ENCODE measurements at places on chromosomes 7 and 10. TPM values are rescaled to one million over a fixed set of nuclear protein-coding genes. Genes with fewer than 3 reads are reported as not detected.

The OPN1SW gene
- not detected for total RNA-seq

The GAD2 gene
- total RNA-seq, result not detected

GRCh38 chr7:157875230-157876179 is 538.7 kb downstream of the DNAJB6 start:
- no peaks in the 10 kb centered on the region for H3K36me3 ChIP-seq
- H3K4me3 ChIP-seq, result no peak overlapping the region
- H3K27me3 ChIP-seq, result no peaks in the 10 kb centered on the region
- no peaks in the 10 kb centered on the region for H3K4me1 ChIP-seq
- no peak for DNase-seq

The BMPR1A gene
- 94.7 TPM for total RNA-seq

The HOGA1 gene
- 0.36 TPM for total RNA-seq

DNA sequence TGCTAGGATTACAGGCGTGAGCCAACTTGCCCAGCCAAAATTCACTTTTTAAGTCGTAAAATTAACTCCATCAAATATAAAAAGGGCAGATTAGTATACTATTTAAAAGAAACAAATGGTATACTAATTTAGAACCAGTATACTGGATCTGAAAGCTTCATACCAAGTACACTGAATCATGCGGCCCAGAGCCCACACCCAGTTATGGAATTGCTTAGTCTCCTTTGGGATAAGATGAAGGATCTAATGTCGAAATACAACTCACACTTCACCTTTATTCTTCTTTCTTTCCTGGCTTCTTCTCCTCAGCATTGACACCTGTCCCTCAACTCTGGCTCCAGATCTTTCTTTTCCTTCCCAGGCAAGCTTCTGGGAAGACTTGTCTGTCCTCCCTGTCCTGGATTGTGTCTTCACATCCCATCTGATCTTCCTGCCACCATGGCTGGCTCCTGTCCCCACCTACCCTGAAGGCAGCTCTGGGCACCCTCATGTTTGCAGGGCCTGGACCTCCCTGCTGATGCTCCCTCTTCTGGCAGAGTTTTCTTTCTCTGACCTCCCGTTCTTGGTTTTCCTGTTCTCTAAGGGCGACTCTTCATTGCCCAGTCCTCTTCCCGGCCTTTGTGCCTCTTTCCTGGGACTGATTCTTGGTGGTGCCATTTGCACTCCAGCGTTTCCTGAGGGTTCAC is 57.8 kb upstream of the CTBP2 start:
- H3K36me3 ChIP-seq, result no peaks in the 10 kb centered on the region
- H3K27ac ChIP-seq, result no peak overlapping the region
- peaks cover 14% of the 10 kb centered on the region for H3K27me3 ChIP-seq
- no peaks in the 10 kb centered on the region for H3K4me1 ChIP-seq
- no peak overlapping the region for H3K4me3 ChIP-seq

- no peak overlapping the region for H3K4me3 ChIP-seq
- H3K27me3 ChIP-seq, result no peaks in the 10 kb centered on the region
- H3K36me3 ChIP-seq, result no peaks in the 10 kb centered on the region
- DNase-seq, result peak; percentile 81
- H3K27ac ChIP-seq, result no peak overlapping the region
- H3K4me1 ChIP-seq, result peaks cover 1% of the 10 kb centered on the region
Observed at GRCh38 chr7:114879554-114879953, 42.3 kb upstream of the MDFIC start.

GRCh38 chr10:80613466-80614170 is 75.9 kb downstream of the SH2D4B start:
- no peaks in the 10 kb centered on the region for H3K4me1 ChIP-seq
- H3K27me3 ChIP-seq, result no peaks in the 10 kb centered on the region
- H3K36me3 ChIP-seq, result no peaks in the 10 kb centered on the region
- no peak overlapping the region for H3K4me3 ChIP-seq
- DNase-seq, result no peak

DNA sequence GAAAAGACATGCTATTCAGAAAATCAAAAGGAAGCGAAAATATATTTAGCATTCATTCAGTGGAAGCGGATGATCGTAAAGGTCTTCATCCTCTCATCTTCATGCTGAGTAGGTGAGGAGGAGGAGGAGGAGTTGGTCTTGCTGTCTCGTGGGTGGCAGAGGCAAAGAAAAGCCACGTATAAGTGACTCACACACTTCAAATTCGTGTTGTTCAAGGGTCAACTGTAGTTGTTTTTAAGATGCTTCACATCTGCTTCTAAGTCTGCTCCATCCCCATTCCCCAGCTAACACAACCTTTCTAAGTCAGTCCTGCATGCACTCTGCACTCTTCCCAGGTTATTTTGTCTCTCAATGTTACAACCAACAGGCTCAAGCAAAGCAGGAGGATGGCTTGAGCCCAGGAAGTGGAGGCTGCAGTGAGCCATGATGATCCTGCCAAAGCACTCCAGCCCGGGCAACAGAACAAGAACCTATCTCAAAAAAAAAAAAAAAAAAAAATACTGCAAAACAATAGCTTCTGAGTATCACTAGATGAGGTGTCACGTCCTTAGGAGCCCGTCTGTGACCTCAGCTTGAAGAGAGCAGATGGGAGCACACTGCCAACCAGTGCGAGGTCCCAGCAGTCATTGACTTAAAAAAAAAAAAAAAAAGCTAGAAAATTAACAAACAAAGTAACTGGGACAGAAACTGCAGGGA is 70.5 kb downstream of the SFMBT2 start:
- H3K36me3 ChIP-seq, result no peaks in the 10 kb centered on the region
- H3K27ac ChIP-seq, result no peak overlapping the region
- no peaks in the 10 kb centered on the region for H3K4me1 ChIP-seq
- no peak overlapping the region for H3K4me3 ChIP-seq

DNA sequence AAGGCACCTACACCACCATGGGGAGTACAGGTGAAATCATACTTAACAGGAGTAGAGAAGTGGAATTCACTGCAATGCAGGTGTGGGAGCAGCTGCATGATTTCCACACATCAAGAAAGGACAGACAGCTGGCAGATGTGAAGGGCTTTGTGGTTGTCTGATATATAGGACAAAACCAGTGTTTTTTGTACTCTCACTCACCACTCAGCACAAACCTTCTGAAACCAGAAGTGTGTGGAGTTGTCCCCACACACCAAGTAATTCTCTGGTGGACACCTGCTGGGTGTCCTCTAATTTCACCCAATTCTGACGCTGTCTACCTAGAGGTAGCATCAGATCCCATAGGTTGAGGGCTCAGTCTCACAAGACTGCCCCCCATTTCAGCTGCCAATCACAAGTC is 327.7 kb upstream of the KMT2E start:
- H3K27me3 ChIP-seq, result no peaks in the 10 kb centered on the region
- no peaks in the 10 kb centered on the region for H3K4me1 ChIP-seq
- H3K36me3 ChIP-seq, result no peaks in the 10 kb centered on the region
- H3K27ac ChIP-seq, result no peak overlapping the region

The AGAP5 gene
- total RNA-seq, result 1.8 TPM

GRCh38 chr7:148521271-148521670 is 69.3 kb upstream of the C7orf33 start:
- no peaks in the 10 kb centered on the region for H3K4me1 ChIP-seq
- no peak overlapping the region for H3K4me3 ChIP-seq
- H3K36me3 ChIP-seq, result no peaks in the 10 kb centered on the region
- no peak overlapping the region for H3K27ac ChIP-seq

The GNAT3 gene
- total RNA-seq, result not detected

The ATP6V0A4 gene
- 0.18 TPM for total RNA-seq

GRCh38 chr7:18356191-18356645 is 139.3 kb upstream of the HDAC9 start:
- peak; percentile 28 for DNase-seq
- no peak overlapping the region for H3K27ac ChIP-seq
- no peak overlapping the region for H3K4me3 ChIP-seq
- no peaks in the 10 kb centered on the region for H3K36me3 ChIP-seq
- no peaks in the 10 kb centered on the region for H3K27me3 ChIP-seq

DNA sequence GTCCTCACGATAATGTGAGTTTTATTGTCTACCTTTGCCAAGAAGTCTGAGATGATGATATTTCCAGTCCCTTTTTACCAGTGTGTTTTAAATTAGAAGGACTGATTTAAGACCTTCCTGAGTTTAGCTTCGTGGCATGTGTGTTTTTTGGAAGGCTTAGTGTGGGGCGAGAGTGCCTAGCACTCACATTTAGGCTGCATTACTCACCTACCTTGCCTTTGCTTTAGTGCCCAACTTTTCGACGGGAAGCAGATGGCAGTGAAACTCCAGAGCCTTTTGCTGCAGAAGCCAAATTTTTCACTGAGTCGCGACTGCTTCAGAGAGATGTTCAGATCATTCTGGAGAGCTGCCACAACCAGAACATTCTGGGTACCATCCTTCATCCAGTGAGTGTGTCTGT is 50.9 kb downstream of the SND1 start:
- DNase-seq, result no peak
- peaks cover 4% of the 10 kb centered on the region for H3K4me1 ChIP-seq
- no peak overlapping the region for H3K27ac ChIP-seq
- H3K27me3 ChIP-seq, result no peaks in the 10 kb centered on the region
- H3K4me3 ChIP-seq, result no peak overlapping the region
- peaks cover 32% of the 10 kb centered on the region for H3K36me3 ChIP-seq

- peaks cover 42% of the 10 kb centered on the region for H3K27me3 ChIP-seq
- no peak for DNase-seq
- no peak overlapping the region for H3K4me3 ChIP-seq
- peaks cover 2% of the 10 kb centered on the region for H3K4me1 ChIP-seq
Observed at GRCh38 chr10:49297818-49298670, 926 bp upstream of the C10orf71 start.

DNA sequence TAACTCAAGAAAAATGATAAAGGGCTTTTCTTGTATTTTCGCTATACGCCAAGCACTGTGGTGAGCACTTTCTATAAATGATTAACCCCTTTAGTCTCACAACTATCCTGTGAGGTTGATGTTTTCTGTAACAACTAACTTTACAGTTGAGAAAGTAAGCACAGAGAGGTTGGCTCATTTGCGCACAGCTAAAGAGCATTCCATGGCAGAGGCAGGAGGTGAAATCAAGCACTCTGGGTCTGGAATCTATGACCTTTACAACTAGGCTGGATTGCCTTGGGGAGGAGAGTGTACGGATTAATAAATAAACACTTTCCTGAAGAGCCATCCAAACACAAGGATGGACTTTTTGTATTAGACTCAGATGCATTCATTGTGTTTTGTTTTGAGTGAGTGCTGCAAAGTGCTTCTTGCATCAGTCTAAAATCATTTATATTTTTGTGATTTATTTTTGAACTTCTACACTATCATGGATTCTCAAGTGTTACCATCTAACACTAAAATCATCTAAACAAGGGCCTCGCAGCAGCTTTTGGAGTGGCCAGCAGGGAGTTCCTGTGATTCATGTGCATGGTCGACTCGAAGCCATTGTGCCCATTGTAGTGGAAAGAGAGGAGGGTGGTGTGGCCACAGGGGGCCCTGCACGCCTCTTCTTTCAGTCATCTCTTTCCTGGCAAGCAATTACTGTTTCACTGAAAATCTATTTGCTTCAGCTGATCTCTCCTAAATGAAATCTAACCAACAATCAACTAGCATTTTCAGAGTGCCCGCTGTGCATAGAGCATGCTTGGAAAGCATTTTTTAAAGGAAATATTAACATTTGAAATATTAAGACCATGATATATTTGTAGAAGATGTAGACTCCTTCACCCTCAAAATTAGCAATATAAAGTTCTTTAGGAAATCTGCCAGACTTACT is 633.4 kb upstream of the COBL start:
- H3K4me1 ChIP-seq, result no peaks in the 10 kb centered on the region
- no peak overlapping the region for H3K4me3 ChIP-seq
- H3K36me3 ChIP-seq, result no peaks in the 10 kb centered on the region
- H3K27ac ChIP-seq, result no peak overlapping the region

- H3K4me3 ChIP-seq, result no peak overlapping the region
- H3K27ac ChIP-seq, result no peak overlapping the region
- peaks cover 4% of the 10 kb centered on the region for H3K4me1 ChIP-seq
- H3K27me3 ChIP-seq, result no peaks in the 10 kb centered on the region
Observed at GRCh38 chr7:116215551-116215950, 5.2 kb downstream of the TES start.

The CCDC146 gene
- 0.83 TPM for total RNA-seq
